H9 (cell line): ENCODE measurements at places on chromosomes 3 and 15.

- DNase-seq: no peak
Observed at GRCh38 chr3:47299381-47300318, 16.9 kb downstream of the KLHL18 start.

DNA sequence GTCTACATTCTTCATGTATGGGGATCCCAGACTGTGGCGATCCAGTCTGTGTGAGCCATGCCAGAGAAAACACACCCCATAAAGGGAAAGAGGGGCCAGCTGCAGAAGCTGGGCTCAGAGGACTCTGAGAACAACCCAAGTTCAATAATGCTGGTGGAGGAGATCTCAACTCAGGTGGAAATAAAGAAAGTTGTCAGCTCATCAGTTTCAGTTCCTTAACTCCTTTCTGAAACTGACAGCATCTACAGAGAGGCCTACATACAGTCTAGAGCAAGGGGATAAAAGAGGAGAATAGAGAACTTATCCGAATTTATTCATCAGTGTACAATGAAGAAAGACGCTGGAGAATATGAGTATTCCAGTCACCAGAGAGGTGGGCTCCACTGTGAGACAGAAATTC is 77.0 kb downstream of the NTRK3 start:
- no peak for DNase-seq

- no peak for DNase-seq
Observed at GRCh38 chr15:101445562-101446517, 43.7 kb downstream of the PCSK6 start.

GRCh38 chr15:54559405-54560069 is 581.3 kb downstream of the UNC13C start:
- no peak for DNase-seq

GRCh38 chr15:75718328-75718727 is 5.7 kb upstream of the CSPG4 start:
- DNase-seq: no peak

DNA sequence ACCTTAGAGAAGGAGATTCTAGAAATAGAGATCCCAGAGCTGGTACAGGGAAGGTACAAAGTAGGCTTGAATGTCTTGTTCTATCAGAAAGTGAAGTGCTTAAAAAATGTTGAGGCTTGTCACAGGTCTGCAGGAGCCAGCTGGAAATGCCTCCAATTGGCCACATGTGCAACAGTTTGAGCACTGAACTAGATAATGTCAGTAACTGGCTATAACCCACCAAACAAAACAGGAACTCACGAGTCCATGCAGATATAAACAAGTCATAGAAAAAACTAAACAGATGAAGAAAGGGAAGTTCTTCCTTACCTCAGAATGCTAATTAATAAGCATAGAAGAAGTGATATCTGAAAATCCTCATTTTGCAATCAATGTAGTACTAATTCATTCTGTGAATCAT is 11.9 kb upstream of the TF start:
- no peak for DNase-seq

DNA sequence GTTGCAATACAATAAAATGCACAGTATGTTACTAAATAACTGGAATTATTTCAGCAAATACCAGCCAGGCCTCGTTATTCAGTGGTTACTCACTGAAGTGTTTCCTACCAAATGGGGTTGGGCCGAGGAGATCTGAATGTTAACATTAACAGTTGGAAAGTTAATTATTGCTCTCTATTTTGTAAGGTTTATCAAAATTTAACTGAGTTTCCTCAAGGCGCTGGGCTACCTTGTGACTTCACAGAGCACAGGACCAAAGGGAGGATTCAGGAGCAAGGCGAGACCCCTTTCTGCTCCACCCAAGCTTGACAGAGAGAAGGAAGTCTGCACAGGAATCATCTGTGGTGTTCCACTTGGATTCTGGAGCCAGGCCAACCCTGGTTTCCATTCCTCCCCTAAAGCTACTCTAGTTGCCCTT is 21.6 kb downstream of the ADAMTS9 start:
- DNase-seq: no peak

DNA sequence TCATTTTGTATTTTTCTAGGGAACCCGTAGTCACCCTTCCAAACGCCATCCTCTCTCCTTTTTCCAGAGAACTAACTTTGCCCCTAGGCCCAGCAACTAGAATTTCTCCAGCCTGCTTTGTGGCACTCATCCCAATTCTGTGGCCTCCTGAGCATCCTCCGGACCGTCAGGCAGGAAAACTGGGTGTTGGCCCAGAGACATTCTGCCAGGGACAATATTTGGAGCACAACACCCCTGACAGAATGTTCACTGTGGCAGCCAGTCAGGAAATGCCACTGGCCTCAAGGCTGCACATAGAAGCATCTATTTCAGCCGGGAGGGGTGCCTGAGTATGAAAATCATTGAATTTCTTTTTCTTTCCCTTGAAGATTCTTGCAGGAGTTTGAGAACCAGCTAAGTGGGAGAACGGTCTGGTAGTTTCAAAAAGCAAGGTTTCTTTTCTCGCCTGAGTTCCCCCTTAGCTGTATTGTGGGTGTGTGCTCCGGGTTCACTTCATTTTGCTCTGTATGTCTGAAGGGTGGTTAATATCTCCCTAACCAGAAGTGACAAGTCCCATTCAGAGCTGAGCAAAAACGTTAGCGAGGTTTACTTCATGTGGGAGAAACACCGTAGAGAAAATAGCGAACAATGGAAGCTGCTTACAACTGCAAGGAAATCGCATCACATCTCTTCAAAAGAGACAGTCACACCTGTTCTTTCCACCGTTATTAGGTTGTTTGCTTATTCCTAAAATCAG is 108.1 kb upstream of the TPM1 start:
- no peak for DNase-seq

GRCh38 chr15:67746450-67746849 is 78.9 kb upstream of the SKOR1 start:
- no peak for DNase-seq

GRCh38 chr15:68770216-68770615 is 50.5 kb downstream of the ANP32A start:
- DNase-seq: no peak

GRCh38 chr15:71066983-71067382 is 48.3 kb upstream of the THSD4 start:
- DNase-seq: no peak

GRCh38 chr3:184361932-184362667 is 590 bp downstream of the POLR2H start:
- DNase-seq: peak; percentile 79

GRCh38 chr3:192812743-192813383 is 85.5 kb upstream of the FGF12 start:
- no peak for DNase-seq

DNA sequence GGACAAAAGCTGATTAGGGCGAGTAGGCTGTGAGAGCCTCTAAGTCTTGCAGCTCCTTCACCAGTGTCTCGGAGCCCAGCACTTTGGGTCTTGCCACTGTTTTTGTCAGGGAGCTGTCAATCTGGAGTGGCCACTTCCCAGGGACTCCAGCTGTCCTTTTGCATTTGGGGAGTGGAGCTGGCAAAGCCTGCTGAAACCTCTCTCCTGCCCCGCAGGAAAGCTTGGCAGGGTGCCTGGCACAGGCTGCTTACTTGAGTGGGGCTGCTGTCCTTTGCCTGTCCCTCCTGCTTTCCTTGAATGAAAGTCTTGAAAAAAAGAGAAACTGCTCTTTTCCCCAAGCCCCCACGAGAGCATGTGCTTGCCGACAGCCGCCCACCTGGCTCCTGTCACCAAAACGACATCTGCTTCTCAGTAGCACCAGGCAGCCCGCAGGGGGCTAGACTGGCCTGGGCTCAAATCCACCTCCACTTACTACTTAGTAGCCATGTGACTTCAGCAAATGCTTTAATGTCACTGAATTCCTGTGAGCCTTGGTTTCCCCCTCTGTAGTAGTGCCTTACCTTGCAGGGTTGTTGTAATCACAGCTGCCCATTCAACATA is 13.7 kb downstream of the USP13 start:
- peak; percentile 43 for DNase-seq

DNA sequence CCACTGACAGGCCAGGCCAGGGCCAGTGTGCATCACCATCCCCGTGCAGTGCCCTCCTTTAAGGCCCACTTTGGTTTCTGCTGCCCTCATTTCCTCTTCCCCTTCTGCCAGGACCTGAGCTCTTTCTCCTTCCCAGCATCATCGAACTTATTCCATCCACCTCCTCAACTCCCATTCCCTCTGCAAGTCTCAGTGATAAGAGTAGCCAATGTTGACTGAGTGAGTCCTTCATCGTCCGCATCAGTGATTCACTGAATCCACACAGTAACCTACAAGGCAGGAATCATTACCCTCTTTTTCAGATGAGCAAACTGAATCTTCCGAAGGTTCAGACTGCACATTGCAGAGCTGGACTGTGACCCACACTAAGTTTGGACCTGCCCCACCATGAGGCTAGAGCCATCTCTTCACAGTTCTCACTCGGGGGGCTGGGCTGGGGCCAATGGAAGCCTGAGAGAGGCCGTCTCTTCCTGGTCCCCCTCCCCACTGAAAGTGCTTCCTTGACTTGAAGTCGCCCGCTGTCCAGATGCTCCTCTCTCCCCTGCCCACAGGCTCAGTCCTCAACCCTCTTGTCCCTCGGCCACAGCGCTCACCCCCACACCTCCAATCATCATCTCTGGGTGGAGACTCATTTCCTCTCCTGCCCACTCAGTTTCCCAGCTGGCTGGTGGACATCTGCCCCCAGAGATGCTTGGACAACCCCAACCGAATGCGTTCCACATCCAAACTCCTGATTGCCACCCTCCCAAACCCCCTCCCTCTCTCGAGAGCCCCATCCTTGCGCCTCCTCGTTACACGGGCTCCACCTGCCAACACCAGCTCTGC is 15.2 kb upstream of the ANPEP start:
- DNase-seq: no peak

DNA sequence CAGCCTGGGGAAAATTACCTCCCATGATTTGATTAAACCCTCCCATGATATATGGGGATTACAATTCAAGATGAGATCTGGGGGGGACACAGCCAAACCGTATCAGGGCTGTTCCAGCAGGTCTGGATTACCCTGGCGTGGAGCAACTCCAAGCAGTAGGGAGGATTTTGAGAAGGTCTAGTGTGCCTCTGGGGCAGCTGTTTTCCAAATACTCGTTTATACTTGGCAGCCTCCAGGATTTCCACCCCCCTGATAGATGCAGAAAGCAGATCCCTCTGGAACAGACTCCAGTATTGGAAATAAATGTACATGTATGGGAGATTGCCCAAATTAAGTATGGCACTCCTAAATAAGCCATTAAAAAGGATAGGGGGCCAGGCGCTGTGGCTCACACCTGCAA is 7.7 kb upstream of the IRAK2 start:
- DNase-seq: no peak

GRCh38 chr15:73737535-73737934 is 15.6 kb downstream of the INSYN1 start:
- no peak for DNase-seq

- DNase-seq: no peak
Observed at GRCh38 chr3:158050461-158050860, 55.8 kb downstream of the SHOX2 start.

DNA sequence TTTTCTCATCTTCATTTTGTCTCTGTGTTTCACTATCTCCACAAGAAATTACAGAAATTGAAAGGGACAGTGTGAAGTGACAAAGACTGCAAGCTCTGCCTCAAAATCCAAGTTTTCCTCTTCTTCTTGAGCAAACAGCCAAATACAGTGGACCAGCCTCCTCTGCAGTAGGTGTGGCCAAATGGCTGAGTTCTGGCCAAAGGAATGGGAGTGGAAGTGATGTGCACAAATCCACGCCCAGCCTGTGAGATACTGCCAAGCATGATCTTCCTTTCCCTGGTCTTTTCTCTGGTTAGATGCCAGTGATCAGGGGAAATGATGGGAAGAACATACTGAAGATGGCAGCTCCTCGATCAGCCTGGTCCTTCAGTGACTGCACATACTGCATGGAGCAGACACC is 111.0 kb upstream of the CPNE4 start:
- DNase-seq: no peak

DNA sequence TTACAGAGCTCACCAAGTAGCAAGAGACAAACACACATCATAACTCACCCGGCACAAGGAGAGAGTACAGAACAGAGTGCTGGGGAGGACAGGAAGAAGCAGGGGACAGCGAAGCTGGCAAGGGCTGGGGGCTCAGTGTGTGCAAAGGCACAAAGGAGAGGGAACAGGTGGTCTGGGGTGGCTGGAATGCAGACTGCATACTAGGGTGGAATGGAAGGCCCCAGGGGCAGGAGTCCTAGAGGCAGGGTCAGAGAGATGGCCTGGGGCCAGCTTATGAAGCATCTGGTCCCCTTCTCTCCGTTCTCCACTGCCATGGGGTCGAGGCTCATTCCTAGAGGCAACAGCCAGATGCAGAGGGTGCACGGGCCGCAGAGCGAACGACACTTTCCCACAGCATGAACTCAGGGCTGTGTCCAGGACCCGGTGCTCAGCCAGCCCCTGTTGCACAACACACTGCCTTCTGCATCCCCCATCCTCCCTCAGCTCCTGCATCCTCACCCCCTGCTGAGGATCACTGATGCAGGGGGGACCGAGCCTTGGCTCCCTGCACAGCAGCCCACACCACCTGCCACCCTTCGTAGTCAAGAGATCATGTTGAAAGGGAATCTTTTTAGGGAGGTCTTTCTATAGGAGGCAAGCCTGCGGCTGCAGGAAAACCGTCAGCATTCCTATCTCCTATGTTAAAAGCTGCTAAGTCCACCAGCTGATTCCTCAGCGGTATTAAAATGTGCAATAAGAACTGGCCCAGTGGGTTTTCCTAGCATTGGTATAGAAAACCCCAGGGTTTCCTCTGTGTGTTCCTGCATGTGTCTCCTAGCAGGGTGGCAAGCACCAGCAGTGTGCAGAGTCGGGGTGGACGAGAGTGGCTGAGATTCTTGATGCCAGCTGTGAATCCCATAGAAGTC is 293.5 kb downstream of the UACA start:
- DNase-seq: no peak

- no peak for DNase-seq
Observed at GRCh38 chr15:42338500-42338899, 20.8 kb upstream of the CAPN3 start.

DNA sequence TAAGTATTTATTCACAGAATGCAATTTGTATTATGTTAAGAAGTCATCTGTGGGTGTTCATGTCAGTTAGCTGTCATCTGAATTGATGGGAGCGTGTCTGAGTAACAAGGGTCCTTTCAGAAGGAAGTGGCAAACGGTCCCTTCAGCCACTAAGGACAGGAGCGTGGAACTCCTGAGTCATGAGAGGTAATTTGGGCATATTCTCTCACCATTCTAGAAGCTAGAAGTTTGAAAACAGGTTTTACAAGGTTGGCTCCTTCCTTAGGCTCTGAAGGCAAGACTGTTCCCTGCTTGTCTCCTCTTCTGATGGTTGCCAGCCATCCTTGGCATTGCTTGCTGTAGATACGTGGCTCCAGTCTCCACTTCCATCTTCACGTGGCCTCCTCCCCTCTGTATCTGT is 19.7 kb downstream of the ABHD2 start:
- no peak for DNase-seq

- DNase-seq: no peak
Observed at GRCh38 chr15:57607570-57608000, 15.9 kb downstream of the MYZAP start.

GRCh38 chr3:189758186-189758585 is 127.0 kb downstream of the TP63 start:
- no peak for DNase-seq
